Glomerular endothelial cell (primary cell): ENCODE measurements at places on chromosomes 5 and 9.

GRCh38 chr9:99183616-99184015 is 38.1 kb downstream of the ALG2 start:
- DNase-seq = no peak

DNA sequence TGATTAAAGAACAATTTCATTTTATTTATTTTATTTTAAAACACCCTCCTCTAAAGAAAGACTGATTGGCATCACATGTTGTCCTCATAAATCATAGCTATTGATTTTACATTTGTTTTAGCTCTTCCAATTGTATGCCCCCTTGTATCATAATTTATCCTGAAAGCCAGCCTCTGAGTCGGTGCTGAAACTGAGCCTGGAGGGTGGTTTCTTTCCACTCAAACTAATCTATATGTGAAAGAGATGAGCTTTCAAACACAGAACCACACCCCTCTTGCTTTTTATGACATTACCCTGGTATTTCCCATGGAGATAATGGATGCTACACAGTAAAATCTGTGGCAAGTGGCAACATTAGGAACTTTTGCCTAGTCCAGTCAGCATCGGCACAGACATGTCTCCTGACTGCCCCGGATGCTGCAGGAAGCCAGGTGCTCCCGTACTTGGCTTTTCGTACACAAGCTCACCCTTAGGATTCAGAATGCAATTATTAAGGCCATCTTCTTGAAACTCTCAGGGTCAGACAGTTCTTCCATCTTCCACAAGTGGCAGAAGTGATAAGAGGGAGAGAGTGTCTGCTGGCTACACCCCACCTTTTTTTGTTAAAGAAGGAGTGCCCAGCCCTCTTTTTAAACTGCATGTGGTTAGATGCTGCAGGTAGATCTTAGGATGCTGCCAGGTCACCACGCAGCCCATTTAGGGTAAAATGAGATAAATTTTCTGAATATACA is 91.1 kb downstream of the SNCAIP start:
- no peak for DNase-seq

- DNase-seq = no peak
Measured at GRCh38 chr5:42990892-42991291, 49.2 kb downstream of the ANXA2R start.

DNA sequence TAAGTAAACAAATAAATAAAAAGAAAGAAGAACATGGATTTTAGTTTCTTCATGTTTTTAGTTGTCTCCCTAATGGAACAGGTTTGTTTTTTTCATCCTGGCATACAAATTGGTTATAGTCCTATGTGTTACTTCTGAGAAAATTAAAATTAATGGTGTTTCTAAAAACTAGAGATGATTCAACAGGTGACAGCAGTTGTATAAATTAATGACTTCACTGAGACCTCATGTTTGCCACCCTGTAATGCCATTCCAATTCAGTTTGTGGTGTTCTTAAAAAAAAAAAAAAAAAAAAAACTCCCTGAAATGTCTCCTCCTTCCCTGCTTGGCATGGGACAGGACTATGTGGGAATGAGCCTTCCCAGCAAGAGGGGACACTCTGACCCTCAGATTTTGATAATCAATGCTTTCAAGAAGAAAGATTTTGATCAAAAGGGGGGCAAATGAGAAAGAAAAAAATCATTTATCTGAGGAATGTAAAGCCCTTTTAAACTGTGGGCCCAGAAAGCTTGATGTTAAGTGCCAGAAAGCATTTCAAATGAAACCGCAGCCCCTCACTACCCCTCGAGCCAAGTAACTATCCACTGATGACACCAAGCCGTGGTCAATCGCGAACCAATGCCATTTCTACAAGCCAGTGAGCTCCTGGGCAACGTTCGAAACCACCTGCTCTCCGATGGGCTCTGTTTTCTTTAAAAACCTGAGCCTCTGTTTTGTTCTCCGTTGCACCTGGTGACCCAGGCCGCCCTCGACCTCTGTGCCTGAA is 941 bp downstream of the EXD3 start:
- no peak for DNase-seq

DNA sequence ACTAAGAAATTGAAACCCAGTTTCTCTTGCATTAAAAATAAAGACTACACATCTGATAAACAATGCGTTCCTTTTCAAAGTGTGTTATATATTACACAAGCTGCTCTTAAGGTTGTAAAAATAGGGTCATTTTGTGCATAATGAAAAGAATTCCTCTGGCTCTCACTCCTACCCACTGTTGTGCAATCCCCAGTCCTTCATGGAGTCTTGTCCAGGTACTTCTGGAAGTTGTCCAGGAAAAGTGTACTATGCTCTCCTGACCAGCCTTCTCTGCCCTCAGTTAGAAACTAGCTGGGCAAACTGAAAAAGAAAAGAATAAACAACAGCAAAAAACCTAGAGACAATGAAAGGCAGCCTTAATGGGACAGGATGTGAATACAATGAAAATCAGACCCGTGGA is 345.5 kb upstream of the PAPPA start:
- DNase-seq = no peak

GRCh38 chr5:135149956-135150723 is 116.1 kb upstream of the PITX1 start:
- DNase-seq = no peak

GRCh38 chr5:132427281-132428146 is 58.0 kb downstream of the SLC22A5 start:
- DNase-seq = no peak

GRCh38 chr5:54049963-54050362 is 260.4 kb downstream of the ARL15 start:
- DNase-seq = no peak

GRCh38 chr5:431001-431710 is 11.8 kb upstream of the EXOC3 start:
- no peak for DNase-seq

DNA sequence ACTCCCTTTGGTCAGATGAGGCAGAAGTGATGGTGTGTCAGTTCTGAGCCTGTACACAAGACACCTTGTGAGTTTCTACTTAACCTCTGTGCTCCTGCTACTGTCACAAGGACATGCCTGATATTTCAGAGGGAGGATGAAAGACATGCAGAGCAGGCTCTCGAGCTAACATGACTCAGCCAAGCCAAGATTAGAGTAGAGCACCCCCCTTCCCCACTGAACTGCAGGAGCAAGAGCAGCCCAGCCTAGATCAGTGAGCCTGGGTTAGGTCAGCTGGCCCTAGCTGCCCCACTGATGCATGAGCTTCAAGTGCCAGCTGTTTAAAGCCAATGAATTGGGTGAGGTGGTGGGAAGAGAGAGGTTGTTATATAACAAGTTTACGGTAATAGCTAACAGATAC is 36.7 kb downstream of the BRINP1 start:
- DNase-seq = no peak

DNA sequence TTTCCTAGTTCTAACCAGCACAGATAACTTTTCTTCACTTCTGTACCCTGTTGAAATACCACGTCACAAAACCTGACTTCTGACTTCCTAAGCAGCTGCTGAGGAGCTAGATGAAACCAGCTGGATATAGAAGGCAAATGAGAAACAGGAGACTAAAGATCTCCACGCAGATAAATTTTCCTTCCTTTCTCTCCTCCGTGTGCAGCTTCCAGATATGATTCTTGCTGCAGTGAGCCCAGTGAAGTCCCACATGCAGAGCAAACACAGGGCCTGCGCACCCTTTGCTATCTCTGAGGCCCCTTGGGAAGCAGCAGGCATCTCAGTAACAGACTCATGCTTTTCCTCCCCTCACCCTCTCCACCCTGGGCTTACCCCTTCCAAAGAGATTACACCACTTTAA is 1638.3 kb downstream of the MAT2B start:
- no peak for DNase-seq
